ENCODE measurements at places on chromosomes 3 and 15.

- no peak for DNase-seq
Observed at GRCh38 chr3:159860269-159861116, 128.1 kb upstream of the IL12A start.

DNA sequence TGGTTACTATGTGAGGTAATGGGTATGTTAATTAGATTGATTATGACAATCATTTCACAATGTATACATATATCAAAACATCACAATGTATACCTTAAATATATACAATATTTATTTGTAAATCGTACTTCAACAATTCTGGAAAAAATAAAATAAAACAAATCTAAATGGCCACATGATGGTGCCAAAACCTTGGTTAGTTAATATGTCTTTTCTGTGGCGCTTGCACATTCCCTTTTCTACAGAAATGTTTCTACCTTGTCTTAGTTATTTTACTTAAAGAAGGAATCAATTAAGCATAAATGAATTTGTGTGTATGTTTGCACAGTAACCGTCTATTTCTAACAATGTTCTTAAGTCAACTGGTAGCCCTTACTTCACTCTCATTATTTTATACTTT, 53.4 kb downstream of the OXSM start:
- no peak for DNase-seq

GRCh38 chr3:63228677-63229076, 49.4 kb upstream of the SYNPR start:
- DNase-seq: no peak

DNA sequence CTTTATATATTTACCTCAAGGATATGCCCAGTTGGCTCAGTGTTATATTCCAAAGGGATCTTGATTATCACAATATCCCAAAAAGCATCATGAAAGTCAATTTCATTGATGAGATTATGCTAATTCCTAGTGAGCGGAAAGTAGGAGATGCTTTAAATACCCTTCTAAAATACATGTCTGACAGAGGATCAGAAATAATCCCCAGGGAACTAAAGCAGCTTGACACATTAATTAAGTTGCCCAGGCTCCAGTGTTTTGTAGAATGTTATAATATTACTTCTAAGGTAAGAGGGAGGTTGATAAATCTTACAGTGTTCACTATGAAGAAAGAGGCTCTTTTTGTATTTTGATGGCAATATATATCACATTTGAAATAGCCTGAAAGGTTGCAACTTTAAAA, 767.5 kb upstream of the ROBO1 start:
- DNase-seq: no peak

- DNase-seq: no peak
Observed at GRCh38 chr3:126667631-126668449, 12.9 kb upstream of the TXNRD3 start.

Data from CD4-positive, alpha-beta memory T cell (primary cell).